ENCODE measurements at places on chromosomes 12 and 14. TPM values are rescaled to one million over a fixed set of nuclear protein-coding genes. Genes with fewer than 3 reads are reported as not detected.

PMCH gene
- total RNA-seq, result 2.1 TPM

- no peak overlapping the region for H3K4me3 ChIP-seq
- DNase-seq, result no peak
- H3K4me1 ChIP-seq, result no peaks in the 10 kb centered on the region
These were observed 143.1 kb downstream of the PRIMA1 start for GRCh38 chr14:93645200-93645599.

DNA sequence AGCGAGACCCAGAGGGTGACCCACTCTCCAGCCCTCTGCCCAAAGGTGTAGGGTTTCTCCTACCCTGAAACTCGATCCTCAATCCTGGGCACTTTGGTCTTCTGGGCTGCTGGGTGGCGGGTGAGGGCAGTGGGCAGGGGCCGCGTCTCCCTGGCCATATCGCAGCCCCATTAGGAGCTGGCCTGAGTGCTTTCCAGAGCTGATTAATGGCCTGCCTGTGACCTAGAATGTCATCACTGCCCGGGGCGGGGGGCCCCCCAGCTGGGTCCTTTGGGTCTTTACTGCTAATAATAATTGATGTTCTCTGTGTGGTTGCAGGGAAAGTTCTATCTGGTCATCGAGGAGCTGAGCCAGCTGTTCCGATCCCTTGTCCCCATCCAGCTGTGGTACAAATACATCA is 47.8 kb downstream of the HRK start:
- no peak for DNase-seq
- no peaks in the 10 kb centered on the region for H3K27me3 ChIP-seq
- no peaks in the 10 kb centered on the region for H3K4me1 ChIP-seq
- H3K27ac ChIP-seq, result no peak overlapping the region
- no peak overlapping the region for H3K4me3 ChIP-seq
- no peaks in the 10 kb centered on the region for H3K36me3 ChIP-seq

GRCh38 chr12:88448337-88448915 is 131.8 kb downstream of the KITLG start:
- no peaks in the 10 kb centered on the region for H3K36me3 ChIP-seq
- no peaks in the 10 kb centered on the region for H3K27me3 ChIP-seq
- no peak overlapping the region for H3K27ac ChIP-seq

- no peak overlapping the region for H3K27ac ChIP-seq
- DNase-seq, result no peak
- H3K27me3 ChIP-seq, result no peaks in the 10 kb centered on the region
- no peaks in the 10 kb centered on the region for H3K36me3 ChIP-seq
- H3K4me3 ChIP-seq, result no peak overlapping the region
These were observed 30.8 kb downstream of the SMOC1 start for GRCh38 chr14:69909826-69910550.

DNA sequence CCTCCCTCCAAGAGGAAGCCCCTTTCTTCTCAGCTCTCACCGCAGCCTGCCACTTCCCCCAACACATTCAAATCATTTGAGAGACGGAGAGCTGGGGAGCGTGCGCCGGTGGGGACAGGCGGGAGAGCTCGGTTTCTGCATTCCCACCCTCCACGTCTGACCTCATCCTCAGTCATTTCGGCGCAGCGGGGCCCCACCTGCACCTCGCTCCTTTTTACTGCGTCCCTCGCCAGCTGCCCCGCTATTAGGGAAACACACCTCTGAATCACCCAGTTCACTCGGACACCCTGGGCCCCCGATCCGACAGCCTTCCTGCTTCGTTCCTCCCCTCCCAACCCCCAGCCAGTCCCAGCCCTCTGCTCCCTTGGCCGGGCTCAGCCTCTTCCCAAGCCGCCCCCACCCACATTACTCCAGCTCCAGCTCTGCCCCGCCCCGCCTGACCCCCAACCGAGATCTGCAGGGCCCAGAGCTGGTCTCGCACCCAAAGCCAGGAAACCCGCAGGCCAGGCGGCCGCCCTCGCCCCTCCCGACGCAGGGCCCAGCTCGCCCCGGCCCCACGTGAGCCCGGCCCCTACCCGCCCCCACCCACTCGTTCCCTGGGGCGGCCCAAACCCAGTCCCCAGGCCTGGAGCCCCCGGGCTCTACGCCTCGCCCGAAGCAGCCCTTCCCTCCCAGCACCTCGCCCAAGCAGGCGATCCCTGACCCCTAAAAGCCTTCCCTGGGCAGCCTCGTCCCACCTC is 783 bp downstream of the CORO1C start:
- H3K4me3 ChIP-seq, result peak overlapping the region; percentile 65
- peak; percentile 55 for DNase-seq
- H3K27me3 ChIP-seq, result no peaks in the 10 kb centered on the region
